ENCODE measurements at places on chromosomes 12 and 14.
A peak's percentile ranks its signal among the peaks of the same experiment; 100 is the strongest.

GRCh38 chr14:57293866-57294837 lies 25.4 kb downstream of the AP5M1 start:
- peak; percentile 19 for DNase-seq

GRCh38 chr12:118332511-118332910 lies 40.2 kb downstream of the TAOK3 start:
- no peak for DNase-seq

- DNase-seq, result no peak
Observed at GRCh38 chr12:120261951-120262851, 3.3 kb downstream of the PXN start.

DNA sequence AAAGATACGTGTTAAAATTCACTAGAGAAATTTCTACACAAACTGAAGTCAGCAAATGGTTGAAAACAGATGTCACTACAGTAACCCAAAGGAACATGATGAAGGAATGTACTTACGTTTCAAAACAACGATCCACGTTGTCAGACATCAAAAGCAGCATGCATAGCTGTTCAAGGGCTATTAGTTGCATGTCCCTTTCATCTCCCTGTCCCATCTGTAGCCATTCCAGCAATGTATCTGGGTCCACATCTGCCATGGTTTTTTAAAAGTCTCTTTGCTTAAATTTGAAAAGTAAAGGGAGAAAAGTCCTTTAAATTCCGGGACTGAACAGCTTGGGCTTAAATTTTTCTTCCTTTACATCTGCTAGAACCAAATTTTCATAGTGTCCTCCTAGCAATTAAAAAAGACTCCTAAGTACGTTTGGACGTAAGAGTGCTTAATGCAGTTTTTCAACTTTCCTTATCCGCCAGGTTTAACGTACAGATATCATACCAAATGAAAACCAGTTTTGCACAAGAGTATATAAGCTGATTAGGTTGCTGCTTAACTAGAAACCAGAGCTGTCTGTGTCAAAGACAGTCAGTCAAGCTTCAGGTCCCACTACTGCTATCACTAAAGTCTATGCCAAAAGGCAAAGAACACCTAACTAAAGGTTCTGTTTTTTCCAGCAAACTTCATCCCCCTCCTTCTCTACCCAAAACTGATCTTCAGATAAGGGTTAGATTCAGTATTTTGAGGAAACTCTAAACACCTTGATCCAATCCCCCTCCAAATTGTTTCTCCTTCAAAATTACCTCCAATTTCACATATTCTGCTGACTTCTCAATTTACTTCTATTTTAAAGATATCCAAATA lies 1.7 kb downstream of the HECTD1 start:
- peak; percentile 77 for DNase-seq

DNA sequence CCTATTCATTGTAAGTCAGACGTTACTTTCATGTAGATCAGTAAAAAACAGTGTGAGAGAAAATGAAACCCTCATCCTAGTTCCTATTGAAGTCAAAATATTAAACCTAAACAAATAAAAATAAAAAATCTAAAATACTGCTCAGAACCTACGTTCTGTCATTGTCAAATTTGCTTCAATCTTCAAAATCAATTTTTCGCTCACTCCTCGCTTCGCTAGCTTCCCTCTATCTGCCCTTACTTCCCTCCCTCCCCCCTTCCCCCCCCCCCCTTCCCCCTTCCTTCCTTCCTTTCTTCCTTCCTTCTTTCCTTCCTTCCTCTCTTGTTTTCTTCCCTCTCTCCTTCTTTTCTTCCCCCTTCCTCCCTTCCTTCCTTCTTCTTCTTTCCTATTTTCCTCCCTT lies 310.9 kb upstream of the PDE3A start:
- DNase-seq, result no peak

GRCh38 chr14:105144026-105144665 lies 24.4 kb downstream of the JAG2 start:
- no peak for DNase-seq

DNA sequence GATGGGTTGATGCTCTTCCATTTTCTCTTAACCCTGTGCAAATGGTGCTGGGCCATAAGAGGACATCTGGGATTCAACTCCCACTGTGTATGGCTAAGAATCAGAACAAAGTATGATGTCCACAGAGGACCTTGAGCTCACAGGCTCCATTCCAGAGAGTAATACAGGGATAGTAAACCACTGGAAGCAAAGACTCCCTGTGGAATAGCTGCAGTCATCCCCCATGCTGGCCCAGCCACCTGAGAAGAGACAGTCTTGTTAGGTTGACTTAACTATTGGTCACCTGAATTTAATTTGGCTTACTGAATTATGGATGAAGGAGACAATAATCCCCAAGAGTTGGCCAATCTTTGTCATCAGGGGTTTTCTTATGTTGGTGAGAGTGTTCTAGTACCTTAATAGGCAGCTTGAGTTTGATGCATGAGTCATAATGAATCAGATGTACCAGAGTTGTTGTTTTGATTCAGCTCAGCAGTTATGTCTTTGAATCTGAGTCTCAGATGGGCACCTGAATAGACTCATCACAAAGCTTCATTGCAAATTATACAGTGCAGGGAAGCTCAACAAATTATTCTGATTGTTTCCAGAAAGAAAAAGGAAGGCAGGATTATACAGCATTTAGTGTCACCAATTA lies 122.7 kb downstream of the SSPN start:
- DNase-seq, result no peak

DNA sequence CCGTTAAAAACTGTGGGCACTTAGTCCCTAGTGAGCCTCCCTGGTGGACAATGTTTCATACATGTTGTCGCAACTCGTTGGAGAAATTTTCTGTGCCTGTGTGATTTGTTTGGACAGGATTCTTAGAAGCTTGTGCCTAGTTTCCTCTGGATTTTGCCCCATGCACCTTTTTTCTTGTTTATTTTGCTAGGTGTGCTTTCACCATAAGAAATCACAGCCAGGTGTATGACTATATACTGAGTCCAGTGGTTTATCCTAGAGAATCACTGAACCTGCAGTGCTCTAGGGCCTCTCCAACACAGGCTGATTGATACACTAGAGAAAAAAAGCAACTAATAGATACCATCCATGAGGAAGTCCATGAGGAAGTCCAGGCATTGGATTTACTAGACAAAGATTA lies 33.1 kb upstream of the OASL start:
- DNase-seq, result no peak

DNA sequence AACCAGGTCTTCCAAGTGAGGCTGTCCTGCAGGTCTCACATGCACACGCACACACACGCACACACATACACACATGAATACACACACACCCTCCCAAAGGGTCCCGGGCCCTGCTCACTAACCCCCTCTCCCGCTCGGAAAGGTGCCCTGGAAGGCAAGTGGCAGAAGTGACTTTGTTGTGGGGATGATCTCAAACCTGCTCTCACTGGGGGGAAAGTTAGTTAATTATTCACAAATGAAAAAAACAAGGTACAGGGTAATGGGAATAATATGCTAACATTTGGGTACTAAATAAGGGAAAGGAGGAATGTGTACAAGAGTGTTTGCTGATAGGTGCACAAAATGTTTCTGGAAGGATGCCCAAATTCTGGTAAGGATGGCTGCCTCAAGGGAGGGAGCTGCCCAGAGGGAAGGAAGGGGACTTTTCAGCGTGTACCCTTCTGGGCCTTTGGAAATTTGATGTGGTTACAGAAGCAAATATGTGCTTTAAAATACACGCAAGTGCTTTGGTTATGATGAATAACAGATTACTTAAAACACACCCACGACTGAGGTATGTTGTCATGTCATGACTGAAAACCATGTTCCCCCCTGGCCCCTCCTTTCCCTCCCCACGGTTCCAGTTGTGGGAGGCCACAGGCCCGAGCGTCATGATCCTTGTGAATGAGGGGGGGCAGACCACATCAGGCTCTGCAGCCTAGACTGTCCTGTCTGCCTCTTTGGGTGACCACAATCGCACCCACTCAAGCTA lies 43.3 kb upstream of the PLEKHG6 start:
- DNase-seq, result no peak

GRCh38 chr14:68283378-68284123 lies 464.0 kb downstream of the RAD51B start:
- no peak for DNase-seq

GRCh38 chr12:68950511-68950910 lies 17.5 kb upstream of the CPM start:
- no peak for DNase-seq

DNA sequence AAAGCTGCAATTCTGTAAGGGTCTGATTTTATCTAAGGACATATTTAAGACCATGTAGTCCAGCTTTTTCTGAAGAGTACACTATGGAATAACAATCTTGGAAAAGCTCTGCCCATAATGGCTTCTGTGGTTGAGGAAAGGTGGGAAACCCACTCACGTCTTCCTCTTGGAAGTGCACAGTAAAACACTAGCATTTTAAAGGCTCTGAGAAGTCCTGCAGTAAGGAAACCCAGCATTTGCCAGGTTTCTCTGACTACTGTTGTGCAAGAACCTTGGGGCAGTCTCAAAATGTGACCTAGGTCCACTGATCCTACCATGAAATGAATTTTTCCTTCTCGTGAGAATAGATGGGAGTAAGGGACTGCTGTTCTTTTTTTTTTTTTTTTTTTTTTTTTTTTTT lies 11.9 kb downstream of the MAP1LC3B2 start:
- no peak for DNase-seq

DNA sequence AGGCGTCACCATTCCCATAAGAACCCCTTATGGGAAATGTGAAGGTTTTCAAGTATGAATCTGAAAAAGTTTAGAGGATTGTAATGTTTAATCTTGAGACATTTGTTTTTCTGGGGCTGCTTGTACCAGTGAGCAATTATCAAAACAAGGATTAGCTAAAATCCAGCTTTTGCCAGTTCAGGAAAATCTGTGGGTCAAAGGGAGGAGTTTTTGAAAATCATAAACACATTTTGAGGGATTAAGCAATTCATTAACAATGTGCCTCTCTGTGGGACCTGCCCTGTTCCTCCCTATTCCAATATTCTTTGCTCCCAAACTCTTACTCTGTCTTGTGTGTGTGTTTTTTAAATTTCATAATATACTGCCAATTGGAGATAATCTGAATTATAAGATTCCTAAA lies 11.7 kb upstream of the DAAM1 start:
- DNase-seq, result no peak

DNA sequence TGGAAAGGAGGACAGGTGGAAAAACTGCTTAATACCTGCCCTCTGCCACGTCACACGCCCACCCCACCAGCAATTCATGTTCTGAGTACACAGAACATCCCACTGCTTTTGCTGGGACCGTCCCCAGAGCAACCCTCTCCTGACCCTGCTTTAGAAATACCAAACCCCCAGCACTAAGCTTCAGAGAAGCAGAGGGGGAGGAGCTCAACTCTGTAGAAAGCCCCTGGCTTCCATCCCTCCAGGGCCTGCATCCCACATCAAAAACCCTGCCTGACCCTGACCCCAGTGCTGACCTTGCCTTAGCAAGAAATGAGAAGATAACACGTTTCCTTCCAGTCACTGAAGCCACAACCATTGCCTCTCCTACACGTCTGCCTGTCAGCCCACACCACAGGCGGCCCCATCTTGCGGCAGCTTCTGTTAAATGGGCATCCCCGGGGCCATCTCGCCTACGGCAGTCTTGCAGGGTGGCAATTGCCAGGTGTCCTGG lies 19.7 kb downstream of the VDR start:
- no peak for DNase-seq

DNA sequence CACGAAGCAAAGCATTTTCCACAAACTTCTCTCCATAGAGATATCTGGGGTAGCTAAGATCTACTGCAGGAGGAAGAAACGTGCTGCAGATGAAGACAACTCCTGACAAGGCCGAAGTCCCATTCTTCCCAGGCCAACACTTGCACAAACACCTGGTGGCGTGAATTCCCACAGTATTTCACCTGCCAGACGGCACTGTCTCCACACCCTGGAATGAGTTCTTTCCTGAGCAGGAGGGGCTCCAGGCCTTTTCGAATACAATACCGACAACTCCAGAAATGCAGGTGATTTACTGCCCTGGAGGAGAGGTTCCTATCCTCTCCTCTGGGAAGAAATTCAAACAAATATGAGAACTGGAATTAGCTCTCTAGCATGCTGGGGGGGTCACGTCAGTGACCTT lies 179.9 kb downstream of the MON2 start:
- no peak for DNase-seq

DNA sequence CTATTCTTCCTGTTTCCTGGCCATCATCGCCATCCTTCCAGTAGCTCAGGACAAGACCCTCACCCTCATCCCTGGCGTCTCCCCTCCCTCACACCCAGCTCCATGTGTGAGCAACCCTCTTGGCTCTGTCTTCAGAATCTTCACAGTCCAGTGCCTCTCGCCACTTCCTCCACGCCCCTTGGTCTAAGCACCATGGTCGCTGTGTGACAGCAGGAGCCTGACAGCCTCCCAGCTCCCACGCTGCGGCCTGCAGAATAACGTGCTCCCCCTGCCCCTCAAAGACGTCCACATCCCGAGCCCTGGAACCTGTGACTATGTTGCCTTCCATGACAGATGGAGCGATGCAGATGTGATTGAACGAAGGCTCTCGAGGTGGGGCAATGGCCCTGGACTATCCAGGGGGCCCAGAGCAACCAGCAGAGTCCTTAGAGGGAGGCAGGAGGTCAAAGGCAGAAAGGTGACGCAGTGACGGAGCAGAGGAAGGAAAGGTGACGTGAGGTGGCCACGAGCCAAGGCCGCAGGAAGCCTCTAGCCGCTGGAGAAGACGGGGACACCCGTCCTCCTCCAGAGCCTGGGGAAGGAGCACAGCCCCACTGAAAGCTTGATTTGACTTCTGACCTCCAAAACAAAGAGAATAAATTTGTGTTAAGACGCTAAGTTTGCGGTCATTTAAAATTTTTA lies 139.8 kb downstream of the CALM1 start:
- DNase-seq, result no peak

DNA sequence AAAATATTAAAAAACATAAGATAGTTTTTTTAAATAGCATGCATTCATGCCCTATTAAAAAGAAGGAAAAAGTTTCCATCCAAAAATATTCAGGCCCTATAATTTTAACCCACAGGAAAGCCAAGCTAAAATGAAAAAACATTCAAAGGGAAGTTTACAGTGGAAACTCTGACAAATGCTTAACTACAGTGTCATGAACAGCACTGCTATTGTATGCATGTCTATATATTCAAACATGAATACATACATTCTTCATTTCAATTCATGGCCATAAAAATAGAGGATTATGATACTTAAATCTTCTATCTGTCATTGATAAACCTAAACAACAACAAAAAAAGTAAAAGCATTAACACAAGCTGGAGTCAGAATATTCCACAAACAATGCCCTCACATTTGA lies 67.4 kb downstream of the PPP2R5E start:
- no peak for DNase-seq

GRCh38 chr12:114291389-114292060 lies 114.4 kb downstream of the TBX5 start:
- DNase-seq, result no peak

DNA sequence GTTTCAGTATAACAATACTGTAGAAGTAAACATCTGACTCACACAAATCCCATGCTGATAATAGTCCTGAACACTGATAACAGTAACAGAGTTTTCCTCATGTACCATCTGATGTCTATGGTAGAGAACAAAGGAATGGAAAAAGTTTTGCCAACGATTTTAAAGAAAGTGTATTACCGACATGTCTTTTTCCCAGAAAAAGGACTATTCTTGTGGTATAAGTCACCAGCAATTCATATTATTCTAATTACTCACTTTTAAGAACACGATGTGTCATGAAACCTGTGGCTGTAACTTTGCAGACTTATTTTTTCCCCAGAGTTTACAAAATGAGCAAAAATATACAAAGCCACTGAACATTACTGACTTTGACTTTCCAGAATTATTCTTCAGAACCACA lies 40.1 kb upstream of the DCN start:
- DNase-seq, result no peak

- DNase-seq, result no peak
Observed at GRCh38 chr12:63816031-63816430, 28.5 kb upstream of the SRGAP1 start.

Data from hematopoietic multipotent progenitor cell treated with erythropoietin and hydrocortisone succinate and interleukin-3 and kit ligand, for 17 days (in vitro differentiated cells).